ENCODE measurements at places on chromosomes 6 and 20. TPM values are rescaled to one million over a fixed set of nuclear protein-coding genes. Genes with fewer than 3 reads are reported as not detected.
A peak's percentile ranks its signal among the peaks of the same experiment; 100 is the strongest.

DNA sequence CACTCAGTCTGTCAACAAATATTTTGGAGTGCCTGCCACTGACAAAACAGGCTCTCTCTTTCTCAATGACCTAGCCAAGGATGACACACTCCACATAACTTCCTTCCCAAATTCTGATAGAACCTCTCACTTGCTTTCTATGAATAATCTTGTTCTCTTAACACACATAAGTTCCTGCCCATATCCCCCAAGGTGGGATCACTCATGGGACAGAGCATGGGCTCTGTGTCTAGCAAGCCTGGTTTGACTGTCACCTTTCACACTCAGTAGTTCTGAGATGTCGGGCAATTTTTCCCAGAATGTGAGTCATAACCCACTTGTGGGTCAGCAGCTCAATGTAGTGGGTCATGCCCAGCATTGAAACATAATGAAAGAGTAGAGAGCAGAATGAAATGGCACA lies 78.1 kb downstream of the LRFN2 start:
- no peak for DNase-seq

- no peak for DNase-seq
These were observed 266.1 kb upstream of the EPHA7 start for GRCh38 chr6:93685494-93685893.

GRCh38 chr20:36538026-36538722 lies 3.1 kb upstream of the MYL9 start:
- DNase-seq, result no peak

GRCh38 chr6:160881148-160881808 lies 110.3 kb upstream of the MAP3K4 start:
- no peak for DNase-seq

- DNase-seq, result no peak
These were observed 51.6 kb downstream of the EYA2 start for GRCh38 chr20:46946181-46946624.

DNA sequence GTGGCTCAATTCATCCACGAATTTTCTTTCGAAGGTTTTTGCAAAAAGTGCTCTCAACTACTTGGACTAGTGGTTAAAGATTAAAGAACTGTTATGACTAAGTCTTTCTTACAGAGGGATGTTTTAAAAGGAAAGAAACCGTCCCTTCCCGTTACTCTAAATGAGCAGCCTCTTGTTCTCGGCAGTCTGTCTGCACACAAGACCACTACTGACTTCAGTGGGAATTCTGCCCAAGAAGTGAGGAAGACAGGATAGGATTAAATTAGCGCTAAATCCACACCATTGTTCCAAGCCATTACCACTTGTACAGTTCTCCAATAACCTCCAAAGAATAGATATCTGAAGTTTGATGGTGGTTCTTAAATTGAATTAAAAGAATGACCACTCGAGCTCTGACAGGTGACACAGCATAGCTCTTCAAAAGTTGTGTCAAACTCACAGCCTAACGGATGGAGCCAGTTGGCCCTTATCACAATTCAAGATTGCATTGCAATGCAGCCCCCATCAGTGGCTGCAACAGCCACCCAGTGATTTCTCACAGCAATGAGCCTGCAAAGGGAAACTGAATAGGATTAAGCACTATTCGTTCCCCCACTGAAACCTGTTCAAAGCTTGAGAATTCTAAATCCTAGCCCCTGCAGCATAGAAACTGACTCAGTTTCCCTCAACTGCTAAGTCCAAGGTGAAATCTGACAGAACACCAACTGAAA lies 1.8 kb downstream of the EPB41L2 start:
- DNase-seq, result no peak

GRCh38 chr6:167907837-167908681 lies 81.3 kb downstream of the AFDN start:
- DNase-seq, result peak; percentile 22

DNA sequence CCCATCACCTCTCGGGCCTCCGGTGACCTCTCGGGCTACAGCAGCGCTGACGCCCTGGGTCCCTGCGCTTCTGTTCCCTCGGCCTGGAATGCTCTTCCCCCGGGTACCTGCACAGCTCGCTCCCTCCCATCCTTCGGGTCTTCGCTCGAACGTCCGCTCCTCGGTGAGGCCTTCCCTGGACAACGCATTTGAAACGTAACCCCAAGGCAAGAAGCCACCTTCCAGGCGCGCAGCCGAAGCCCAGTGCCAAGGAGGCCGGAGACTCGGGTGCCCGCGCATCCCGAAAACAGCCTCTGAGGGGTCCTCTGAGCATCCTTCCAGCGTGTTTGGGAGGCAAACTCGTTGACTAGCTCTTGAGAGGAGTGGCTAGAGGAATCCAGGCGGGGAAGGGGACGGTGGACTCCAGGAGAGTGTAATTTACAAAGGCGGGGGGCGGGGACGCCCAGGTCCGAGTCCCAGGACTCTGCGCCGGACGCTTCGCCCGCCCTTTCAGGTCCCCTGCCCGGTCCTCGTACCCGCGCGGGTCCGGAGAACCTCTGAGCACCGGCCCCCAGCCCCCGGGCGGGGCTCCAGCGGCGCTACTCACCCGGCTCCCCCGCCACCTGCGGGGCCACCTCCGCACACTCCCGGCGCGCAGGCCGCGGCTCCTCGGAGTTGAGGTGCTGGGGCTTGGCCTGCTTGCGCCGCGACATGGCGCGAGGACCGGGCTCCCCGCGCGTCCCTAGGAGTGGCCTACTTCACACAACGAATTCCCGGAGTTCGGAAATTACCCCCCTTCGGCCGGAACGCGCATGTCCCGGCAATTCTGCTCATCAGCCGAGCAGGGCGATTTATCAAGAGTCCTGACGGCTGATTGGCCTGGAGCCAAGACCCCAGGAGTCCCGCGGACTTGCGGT lies 86.8 kb downstream of the ZFP64 start:
- DNase-seq, result peak; percentile 88

GRCh38 chr20:57464642-57465211 lies 60.2 kb downstream of the CTCFL start:
- DNase-seq, result peak; percentile 52

DNA sequence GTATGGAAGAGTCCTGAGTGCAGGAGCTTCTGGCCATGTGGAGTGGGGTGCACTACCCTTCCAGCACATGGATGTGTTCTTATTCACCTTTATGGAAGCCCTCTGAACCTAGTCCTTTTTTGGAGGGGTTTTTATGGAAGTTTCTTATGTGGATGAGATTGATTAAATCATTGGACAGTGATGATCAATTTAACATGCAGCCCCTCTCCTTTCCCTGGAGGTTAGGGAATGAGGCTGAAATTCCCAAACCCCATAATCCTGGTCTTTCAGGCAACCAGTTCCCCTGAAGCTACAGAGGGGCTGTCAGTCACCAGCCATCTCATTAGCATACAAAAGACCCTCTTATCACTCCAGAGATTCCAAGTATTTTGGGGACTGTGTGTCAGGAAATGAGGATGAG lies 183.9 kb upstream of the MAP3K7 start:
- no peak for DNase-seq

GRCh38 chr6:4924661-4925271 lies 79.1 kb downstream of the RPP40 start:
- DNase-seq, result no peak

- no peak for DNase-seq
These were observed 14.4 kb downstream of the NT5E start for GRCh38 chr6:85464260-85464644.

DNA sequence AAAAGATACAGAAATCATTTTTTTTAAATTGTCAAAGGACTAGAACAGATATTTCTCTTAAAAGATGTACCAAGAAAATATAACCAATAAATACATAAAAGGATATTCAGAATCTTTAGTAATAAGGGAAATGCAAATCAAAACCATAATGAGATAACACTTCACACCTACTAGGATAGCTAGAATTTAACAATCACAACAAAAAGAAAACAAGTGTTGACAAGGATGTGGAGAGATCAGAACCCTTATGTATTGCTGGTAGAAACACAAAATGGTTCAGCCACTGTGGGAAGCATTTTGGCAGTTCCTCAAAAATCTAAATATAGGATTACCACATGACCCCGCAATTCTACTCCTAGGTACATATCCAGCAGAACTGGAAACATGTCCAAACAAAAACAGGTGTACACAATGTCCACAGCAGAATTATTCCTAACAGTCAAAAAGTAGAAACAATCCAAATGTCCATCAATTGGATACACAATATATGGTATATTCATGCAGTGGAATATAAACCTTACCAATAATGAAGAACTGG lies 211.0 kb downstream of the LRFN2 start:
- no peak for DNase-seq

DNA sequence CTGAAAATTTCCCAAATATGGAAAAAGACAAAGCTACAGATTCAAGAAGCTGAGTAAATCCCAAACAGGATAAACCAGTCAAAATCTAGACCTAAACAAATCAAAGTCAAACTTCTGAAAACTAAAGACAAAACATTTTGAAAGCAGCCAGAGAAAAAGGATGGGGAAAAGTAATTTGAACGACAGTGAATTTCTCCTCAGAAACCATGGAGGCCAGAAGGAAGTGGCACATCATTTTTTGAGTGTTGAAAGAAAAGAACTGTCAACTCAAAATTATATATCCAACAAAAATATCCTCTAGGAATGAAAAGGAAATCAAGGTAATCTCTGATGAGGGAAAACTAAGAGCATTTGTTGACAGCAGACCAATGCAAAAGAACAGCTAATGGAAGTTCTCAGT lies 6.8 kb downstream of the RAB23 start:
- DNase-seq, result no peak

- no peak for DNase-seq
These were observed 526.0 kb downstream of the EPM2A start for GRCh38 chr6:145209272-145209671.

Gene MDFI
- 41.5 TPM for total RNA-seq

Gene PSORS1C1
- 0.16 TPM for total RNA-seq

Gene NOTCH4
- total RNA-seq, result 3.5 TPM

Gene SUMO4
- total RNA-seq, result 1.9 TPM

Gene VGLL2
- total RNA-seq, result 0.12 TPM

Gene RALY
- total RNA-seq, result 167 TPM

Gene ENPP5
- total RNA-seq, result 13.0 TPM

Gene MEP1A
- total RNA-seq, result not detected

All from GM23338 (cell line).